ENCODE measurements at places on chromosomes 4 and X.

GRCh38 chr4:36164900-36165630 lies 79.2 kb downstream of the ARAP2 start:
- DNase-seq = no peak

DNA sequence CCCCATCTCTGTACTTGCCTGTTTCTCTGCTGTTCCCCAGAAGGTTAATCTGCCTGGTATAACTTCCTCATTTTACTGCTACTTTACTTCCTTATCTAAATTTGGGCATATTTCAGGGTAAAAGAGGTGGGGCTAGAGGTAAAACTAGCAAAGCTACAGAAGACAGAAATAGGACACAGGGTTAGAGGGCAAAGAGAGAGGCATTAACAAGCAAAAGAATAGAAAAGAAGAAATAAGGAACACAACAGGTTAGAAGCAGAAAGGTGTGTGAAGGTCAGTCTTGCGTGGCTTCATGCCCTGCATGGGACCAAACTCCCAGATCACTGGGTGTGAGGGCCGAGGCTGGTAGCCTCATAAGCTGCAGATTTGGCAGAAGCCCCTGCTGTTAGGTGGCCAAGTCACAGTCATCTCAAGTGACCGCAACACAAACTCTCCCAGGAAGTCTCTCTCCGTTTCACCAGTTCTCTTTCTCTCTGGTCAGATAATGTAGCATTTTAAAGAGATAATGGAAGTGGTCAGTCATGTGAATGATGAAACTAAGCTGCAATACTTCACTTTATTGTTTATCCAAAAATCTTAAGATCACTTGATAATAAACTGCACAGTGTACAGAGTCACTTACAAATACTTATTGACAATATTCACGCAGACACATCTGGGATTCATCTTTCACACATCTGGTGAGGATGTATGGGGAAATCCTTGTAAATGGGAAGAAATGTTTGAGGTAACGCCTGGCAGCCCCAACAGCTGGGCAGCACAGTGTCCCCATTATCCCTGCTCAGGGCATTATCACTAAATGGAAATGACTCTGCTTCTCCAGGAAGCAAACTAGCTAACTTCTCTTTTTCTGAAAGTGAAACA lies 16.4 kb downstream of the TMEM154 start:
- no peak for DNase-seq

GRCh38 chr4:95693594-95693993 lies 144.8 kb upstream of the UNC5C start:
- DNase-seq = no peak

DNA sequence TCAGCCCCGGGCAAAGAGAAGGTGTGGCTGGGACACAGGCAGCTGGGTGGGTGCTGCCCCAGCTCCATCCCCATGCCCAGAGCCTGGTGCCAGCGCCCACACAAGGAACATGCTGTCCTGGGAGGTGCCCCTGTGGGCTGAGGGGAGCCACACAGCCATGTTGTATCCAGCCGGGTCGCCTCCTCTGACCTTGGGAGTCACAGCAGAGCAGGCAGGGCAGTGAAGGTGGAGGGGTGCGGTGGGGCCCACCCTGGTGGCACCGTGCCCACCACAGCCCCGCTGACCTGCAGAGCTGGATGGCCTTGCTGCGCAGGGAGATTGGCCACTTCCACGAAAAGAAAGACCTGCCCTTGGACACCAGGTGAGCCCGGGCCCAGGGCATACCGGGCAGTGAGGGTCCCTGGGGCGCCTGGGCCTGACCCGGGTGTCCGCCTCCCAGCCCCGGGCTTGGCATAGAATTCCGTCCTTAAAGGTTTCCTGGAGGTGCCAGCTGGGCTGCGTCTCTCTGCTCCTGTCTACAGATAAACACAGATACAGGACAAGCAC lies 18.7 kb upstream of the ADD1 start:
- no peak for DNase-seq

DNA sequence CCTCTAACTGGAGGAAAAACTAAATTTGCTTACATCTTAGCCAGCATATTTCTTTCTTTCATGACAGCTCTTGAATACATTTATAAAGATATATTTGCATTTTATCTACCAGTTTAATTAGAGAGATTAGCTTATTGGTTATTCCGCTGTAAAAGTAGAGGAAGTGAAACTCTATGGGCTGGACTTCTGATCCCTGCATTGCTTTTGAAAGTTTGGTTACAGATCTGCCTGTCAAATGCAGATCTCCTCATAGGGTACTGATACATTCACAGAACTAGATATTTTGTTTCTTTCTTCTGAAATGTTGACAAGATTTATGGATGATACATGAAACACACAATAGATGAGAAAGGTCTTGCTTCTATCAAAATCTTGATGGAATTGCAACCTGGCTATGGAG lies 581.4 kb upstream of the AADAT start:
- no peak for DNase-seq

DNA sequence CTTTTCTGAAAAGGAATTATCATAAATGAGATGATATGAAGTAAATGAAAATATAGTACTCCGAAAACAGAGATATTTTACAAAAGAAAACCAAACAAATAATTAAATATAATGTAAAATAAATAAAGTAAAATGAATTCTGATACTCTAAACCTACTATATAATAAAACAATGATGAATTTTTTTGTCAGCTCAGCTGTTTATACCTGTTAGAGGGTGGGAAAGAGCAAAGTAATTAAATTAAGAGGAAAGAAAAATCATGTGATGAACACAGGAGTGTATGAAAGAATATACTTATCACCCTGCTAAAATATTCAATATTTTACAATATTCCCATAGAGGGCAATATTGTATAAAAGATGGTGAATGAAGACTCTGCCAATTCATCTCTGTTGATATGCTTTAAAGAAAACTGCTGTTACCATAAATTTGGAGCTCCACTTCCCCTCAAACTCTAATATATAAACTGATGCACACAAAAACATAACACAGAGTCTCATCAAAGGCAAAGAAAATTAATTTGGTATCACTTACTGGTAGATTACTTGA lies 6.5 kb upstream of the NDST4 start:
- no peak for DNase-seq

Data from activated naive CD8-positive, alpha-beta T cell treated with anti-CD3 and anti-CD28 coated beads, Interleukin-2, amount 50 U/mL, for 24 hours (primary cell).